Cortex of kidney (tissue), 1 donor: ENCODE measurements at places on chromosomes 1 and 21.

- DNase-seq, result no peak
These were observed 582.4 kb downstream of the LTN1 start for GRCh38 chr21:28410256-28410655.

DNA sequence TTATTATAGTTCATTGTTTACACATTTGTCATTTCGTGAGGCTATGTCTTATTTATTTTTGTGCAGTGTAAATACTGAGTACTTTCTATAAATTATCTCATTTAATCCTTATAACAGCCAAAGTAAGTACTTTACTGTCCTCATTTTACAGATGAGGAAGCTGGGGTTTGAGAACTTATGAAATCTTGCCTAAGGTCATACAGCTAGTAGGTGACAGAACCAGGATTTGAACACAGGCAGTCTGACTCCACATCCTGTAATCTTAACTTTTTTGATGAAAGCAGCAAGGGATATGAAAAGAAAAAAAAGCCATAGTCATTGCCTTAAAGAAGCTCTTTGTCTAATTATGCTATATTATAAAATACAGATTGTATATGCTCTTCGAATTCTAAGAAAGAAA lies 107.1 kb upstream of the BMP8A start:
- DNase-seq, result no peak

- DNase-seq, result no peak
These were observed 19.9 kb upstream of the WDR26 start for GRCh38 chr1:224454402-224455055.

DNA sequence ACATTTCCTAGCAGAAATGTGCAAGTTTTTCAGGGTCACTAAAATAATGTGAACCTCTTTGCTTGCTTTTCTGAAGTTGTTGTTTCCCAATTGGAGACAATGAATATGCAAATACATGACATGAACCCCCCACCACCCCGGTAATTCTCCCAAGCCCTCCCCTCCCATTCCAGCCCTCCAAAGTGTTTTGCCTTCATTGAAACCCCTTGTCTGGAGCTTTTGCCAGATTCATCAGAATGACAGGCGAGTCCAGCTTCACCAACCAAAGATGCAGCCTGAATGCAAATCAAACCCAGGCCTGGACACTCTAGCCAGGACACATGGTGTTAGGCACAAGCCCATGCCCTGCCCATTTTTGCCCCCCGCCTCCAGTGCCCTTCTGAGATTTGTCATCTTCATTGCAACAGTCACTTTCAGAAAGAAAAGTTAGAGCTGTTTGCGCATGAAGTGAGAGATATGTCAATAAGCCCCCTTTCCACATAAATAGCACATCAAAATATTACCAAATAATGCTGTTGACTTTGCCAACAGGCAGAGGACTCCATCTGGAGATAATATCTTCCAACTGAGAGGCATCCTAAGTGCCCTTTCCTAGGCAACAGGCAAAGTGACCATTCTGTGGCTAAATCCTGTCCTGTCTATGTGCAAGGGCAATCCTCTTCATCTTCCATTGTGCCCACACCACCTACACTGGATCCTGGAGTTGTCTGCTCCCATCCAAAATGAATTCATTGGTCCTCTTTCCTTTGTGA lies 145.6 kb upstream of the NFIA start:
- DNase-seq, result no peak

GRCh38 chr1:89620664-89621063 lies 12.3 kb upstream of the LRRC8C start:
- DNase-seq, result no peak

DNA sequence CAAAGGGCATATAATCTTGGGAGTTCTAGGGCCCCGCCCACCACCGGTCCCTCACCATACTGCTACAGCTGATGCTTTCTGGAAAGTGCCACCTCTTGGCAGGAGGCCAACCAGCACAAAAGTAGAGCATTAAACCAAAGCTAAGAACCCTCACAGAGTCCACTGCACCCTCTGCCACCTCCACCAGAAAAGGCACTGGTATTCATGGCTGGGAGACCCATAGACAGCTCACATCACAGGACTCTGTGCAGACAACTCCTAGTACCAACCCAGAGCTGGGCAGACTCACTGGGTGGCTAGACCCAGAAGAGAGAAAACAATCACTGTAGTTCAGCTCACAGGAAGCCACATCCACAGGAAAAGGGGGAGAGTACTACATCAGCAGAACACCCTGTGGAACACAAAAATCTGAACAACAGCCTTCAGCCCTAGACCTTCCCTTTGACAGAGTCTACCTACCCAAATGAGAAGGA lies 10.8 kb downstream of the THEM4 start:
- no peak for DNase-seq

DNA sequence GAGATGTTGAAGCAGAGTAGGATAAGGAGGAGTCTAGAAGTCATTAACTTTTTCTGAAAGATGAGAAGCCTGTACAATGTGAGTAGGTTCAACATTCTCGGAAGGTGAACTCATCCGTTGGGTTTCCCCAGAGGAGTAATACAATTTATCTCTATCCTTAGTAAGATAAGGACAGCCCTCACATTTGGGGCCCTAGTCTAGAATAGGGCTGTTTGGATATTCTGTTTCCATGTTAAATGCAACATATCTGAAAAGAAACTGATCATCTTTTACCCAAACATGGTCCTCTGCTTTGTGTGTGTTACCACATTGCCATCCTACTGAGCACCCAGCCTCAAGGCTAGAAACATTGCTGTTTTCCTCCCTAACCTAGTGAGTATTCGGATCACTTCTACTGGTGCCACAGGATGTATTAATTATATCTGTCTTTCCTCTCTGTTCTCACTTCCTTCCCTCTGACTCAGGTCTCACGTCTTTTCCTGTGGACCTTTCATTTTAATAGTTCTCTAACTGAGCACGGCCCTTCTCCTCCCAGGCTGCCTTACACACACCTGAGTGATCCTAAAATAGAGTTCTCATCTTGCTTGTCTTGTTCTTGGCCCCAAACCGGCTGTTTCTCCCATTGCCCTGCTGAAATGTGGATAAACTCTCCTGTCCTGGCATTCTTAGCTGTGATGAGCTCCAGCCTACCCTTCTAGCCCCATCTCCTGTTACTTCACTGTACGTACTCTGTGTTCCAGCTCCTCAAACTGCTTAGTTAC lies 91.7 kb downstream of the CDC14A start:
- DNase-seq, result no peak

GRCh38 chr1:242651817-242652216 lies 127.3 kb upstream of the PLD5 start:
- DNase-seq, result no peak

- DNase-seq, result no peak
These were observed 7.9 kb downstream of the KIF21B start for GRCh38 chr1:201015551-201016091.

GRCh38 chr21:42149656-42150473 lies 69.1 kb upstream of the ABCG1 start:
- DNase-seq, result no peak

DNA sequence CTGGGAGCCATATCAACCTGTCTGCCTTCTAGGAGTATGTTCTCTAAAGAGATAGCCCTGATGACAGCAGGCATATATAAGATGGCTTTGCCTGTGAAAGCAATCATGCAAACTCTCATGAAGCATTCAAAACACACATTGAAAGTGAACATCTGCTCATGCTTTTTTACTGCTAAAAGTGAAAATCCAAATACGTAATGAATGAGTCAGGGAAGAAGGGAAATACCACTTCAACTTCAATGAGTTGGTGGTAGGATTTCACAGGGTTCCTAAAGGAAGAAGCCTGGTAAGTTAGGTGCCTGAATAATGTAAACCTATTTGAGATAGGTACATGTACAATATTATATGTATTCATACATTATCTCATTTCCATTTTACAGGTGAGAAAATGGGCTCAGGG lies 50.5 kb upstream of the SLFNL1 start:
- no peak for DNase-seq

- no peak for DNase-seq
These were observed 8.1 kb upstream of the ZNF687 start for GRCh38 chr1:151273924-151274466.

DNA sequence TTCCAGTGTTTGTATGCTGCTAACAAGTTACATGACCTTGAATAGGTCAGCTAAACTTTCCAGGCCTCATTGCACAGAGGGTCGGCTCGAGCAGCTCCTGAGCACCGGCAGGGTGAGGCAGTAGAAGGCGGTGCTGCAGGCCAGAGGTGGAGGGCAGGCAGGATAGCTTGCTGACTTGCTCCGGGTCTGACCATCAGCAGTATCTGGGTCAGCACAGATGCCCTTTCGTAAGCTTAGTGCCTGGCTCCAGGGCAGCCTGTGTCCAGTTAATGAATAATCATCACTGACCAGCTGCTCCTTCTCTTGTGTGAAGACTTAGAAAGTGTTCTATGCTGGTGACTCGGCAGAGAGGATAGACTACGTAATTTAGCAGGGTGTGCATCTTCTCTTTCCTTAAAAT lies 6.9 kb downstream of the MAPKAPK2 start:
- DNase-seq, result no peak

DNA sequence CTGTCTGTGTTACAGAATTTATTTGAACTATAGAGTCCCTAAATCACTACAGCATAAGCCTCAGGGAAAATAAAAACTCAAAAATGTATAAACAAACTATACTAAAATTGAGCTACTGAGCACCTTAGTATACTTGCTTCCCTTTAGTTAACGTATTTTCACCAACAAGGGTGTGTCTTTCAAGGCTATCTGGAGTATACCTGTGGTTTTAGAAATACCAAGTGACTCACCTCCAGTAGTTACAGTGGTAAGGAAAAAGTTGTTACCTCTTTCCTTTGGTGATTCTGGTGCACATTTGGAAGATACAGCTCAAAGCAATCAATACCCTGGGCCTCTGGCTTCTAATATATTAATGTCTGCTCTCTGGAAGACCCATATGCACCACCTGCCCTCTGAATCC lies 68.0 kb upstream of the C1orf105 start:
- no peak for DNase-seq

DNA sequence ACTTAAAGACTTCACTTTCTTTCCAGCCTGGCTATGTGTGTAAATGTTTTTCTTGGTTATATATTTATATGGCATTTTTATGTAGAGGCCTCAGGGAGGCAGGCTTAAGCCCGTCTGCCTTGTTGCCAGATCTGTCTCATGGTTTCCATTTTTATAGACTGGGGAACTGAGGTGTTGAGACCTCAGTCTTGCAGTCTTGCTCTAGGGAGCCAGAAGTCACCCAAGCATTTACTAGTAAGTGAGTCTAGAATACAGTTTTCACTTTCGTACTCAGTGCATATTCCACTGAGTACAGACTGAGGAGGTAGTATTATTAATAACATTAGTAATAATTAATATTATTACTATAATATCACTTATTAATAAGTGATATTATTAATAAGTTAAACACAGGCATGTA lies 161.4 kb downstream of the UCK2 start:
- DNase-seq, result no peak

DNA sequence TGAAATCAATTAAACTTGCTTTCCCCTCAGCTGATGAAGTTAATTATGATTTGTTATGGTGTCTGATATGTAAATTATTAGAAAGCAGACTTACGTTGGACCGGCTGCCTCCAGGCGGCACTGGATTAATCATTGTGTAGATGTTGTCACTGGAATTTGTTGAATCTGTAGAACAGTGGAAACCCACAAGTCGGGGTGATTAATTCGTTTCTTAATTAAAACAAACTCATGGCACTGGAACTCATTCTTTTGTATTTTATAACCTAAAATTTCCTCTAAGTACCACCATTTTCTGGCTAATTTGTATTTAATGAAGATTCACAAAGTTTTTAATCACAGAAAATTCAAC lies 39.0 kb downstream of the MRPL37 start:
- no peak for DNase-seq

- DNase-seq, result no peak
These were observed 77.6 kb upstream of the CD34 start for GRCh38 chr1:207988326-207989165.

- no peak for DNase-seq
These were observed 35.0 kb upstream of the FAM89A start for GRCh38 chr1:231075020-231075419.

DNA sequence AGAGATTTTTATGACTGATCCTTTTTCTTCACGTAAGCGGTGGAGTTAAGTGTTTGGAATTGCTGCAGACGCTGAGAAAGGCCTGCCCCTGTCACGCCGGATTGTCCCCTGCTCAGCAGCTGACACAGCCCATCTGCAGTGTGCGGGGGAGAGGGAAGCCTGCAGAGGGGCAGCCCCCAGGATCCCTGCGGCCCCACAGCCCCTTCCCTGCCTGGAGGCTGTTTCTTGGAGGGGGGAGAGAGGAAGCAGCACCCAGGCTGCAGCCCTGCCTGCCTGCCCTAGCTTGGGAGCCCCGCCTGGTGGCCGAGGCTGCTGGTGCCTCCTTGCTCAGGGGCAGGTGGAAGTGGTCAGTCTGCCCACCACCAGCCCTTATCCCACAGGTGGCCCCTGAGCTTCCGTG lies 50.7 kb downstream of the PRDM16 start:
- DNase-seq, result no peak

DNA sequence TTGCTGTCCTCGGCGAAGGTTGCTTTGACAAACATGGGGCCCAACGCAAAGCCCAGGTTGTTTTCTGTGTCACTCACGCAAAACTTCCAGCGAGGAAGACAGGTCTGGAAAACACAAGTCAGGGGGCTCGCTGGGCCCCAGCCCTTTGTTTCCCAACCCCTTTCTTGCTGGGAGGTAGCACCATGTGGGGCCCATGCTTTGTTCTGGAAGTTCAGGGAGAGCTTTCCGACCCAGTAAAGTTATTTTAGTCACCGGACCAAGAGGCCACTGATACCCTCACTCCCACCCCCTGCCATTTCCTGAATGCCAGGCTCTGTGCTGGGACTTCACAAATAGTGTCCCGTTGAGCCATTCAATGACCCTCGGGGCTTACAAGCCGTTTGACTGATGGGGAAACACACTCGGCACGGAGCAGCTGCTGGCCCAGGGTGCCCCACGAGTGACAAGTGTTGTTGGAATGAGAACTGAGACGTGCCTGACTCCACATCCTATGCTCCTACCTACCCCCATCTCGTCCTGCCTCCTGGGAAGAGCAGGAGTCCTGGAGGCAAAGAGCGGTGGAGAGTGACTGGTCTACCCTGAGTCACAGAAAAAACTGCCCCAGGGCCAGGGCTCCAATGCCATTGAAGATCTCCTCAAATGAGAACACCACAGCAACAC lies 52.0 kb downstream of the ECE1 start:
- no peak for DNase-seq

- no peak for DNase-seq
These were observed 152.2 kb downstream of the CLEC20A start for GRCh38 chr1:178344513-178345091.
